SK-N-SH (cell line): ENCODE measurements at places on chromosomes 16 and 17. TPM values are rescaled to one million over a fixed set of nuclear protein-coding genes. Genes with fewer than 3 reads are reported as not detected.

The CHST6 gene
- 0.26 and 0.30 TPM in 2 replicates for polyA plus RNA-seq

The ZNF688 gene
- 9.1 and 13.4 TPM in 2 replicates for polyA plus RNA-seq

The CCL14 gene
- not detected in 2 replicates for polyA plus RNA-seq

The CD300LB gene
- not detected in 2 replicates for polyA plus RNA-seq

The TAT gene
- not detected in 2 replicates for polyA plus RNA-seq

The ZFPM1 gene
- 0.54 and 1.2 TPM in 2 replicates for polyA plus RNA-seq

The RAB11FIP4 gene
- polyA plus RNA-seq: 7.1 and 9.4 TPM in 2 replicates

The GDPD1 gene
- polyA plus RNA-seq: 1.5 and 2.1 TPM in 2 replicates

The ZC3H7A gene
- polyA plus RNA-seq: 31.9 and 38.7 TPM in 2 replicates

GRCh38 chr17:3888343-3889171, 4.3 kb downstream of the CAMKK1 start:
- H3K4me1 ChIP-seq: peaks cover 37% of the 10 kb centered on the region; the same call in 1 of the 2 replicates
- no peak overlapping the region for H3K27ac ChIP-seq
- DNase-seq: no peak
- no peaks in the 10 kb centered on the region for H3K27me3 ChIP-seq
- H3K4me3 ChIP-seq: no peak overlapping the region

DNA sequence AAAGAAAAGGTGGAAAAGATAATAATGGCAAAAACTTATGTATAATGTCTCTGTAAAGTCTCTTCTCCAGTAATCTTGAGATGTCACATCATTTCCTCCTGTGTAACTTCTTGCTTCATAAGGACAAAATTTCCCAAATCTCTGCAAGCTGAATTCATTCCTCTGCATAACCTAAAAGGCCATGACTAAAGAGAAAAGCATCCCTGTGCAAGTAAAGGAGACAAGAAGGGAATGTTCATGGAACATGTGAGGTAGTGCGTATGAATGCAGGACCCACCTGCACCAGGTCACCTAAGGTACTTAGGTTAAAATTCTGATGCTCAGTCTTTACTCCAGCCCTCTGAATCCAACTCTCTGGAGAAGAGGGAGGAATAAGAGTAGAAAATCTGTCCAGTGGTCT, 46.9 kb upstream of the NLK start:
- no peaks in the 10 kb centered on the region for H3K4me1 ChIP-seq
- H3K4me3 ChIP-seq: no peak overlapping the region
- no peaks in the 10 kb centered on the region for H3K36me3 ChIP-seq
- H3K27me3 ChIP-seq: no peaks in the 10 kb centered on the region
- no peak overlapping the region for H3K27ac ChIP-seq

DNA sequence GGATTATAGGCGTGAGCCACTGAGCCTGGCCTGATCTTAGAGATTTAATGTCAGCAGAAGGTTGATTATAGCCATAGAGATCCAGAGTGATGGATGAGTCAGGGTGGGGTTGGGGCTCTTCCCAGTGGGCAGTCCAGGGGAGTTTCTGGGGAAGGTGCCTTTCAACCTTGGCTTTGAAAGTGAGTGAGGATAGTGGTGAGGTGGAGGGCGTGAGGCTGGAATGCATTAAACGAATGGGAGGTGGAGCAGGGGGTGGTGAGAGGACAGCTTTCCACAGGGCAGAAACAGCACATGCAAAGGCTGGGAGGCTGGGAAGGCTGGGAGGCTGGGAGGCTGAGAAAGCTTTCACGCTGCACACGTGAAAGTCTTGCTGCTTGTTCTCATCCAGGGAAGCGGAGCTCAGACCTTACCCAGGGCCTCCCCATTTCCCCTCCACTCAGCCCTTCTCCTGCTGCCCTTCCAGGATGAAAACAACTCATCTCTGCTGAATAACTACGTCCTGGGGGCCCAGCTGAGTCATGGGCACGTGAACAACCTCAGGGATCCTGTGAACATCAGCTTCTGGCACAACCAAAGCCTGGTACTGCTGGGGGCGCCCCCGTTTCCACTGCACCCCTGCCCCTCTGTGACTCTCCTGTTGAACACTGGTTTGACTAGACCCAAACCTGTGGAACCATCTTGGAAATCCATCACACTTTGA, 22.3 kb downstream of the ADGRG5 start:
- no peaks in the 10 kb centered on the region; the same call in 1 of the 2 replicates for H3K4me1 ChIP-seq
- peak overlapping the region; percentile 27 for H3K27ac ChIP-seq
- DNase-seq: no peak
- H3K27me3 ChIP-seq: no peaks in the 10 kb centered on the region
- no peak overlapping the region for H3K4me3 ChIP-seq
- H3K36me3 ChIP-seq: no peaks in the 10 kb centered on the region

GRCh38 chr17:75241143-75241430, 20.3 kb downstream of the GGA3 start:
- no peak overlapping the region for H3K27ac ChIP-seq
- no peaks in the 10 kb centered on the region for H3K27me3 ChIP-seq
- no peak overlapping the region for H3K4me3 ChIP-seq
- no peaks in the 10 kb centered on the region; the same call in 1 of the 2 replicates for H3K4me1 ChIP-seq
- peaks cover 97% of the 10 kb centered on the region for H3K36me3 ChIP-seq

GRCh38 chr17:82956146-82956725, 116.4 kb upstream of the ZNF750 start:
- no peak overlapping the region for H3K27ac ChIP-seq
- H3K4me1 ChIP-seq: no peaks in the 10 kb centered on the region
- no peaks in the 10 kb centered on the region for H3K27me3 ChIP-seq
- no peak for DNase-seq

- DNase-seq: no peak
- H3K4me3 ChIP-seq: peak overlapping the region; percentile 21; the same call in 1 of the 2 replicates
- H3K4me1 ChIP-seq: peaks cover 18% of the 10 kb centered on the region; the same call in 1 of the 2 replicates
- no peaks in the 10 kb centered on the region for H3K36me3 ChIP-seq
- H3K27ac ChIP-seq: peak overlapping the region; percentile 94
Observed at GRCh38 chr16:87806261-87806640, 40.5 kb upstream of the KLHDC4 start.

DNA sequence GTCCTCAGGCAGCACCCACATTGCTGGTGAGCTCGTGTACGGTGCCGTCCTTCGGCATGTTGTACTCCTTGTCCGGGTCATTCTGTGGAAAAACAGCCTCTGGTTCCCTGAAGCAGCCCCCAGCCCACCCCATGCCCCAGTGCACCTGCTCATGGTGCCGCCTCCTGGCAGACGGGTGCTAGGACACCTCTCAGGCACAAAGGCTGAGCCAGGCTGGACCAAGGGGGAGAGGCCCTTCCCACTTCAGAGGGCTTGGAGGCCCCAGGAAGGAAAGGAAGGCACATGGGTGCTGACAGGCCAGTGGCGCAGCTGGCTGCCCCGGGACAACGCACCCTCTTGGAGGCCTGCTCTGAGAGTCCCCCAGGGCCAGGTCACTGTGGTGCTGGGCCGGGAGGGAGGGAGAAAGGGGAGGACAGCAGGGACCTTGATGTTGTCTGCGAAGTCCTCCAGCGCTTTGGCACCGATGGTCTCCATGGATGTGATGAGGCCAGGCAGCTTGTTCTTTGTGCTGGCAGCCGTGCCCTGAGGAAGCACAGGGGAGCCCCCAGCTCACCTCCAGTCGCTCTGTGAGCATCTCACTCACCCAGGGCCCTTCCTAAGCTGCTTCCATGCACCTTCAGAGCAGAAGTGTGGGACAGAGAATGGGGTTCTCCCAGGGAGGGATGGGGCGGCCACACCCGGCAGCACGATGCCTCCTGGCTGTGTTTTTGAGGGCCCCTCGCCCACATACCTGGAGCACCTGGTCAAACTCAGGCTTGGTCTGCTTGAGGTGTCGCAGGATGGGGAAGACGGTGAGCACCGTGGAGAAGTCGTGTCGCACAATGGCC, 9.3 kb downstream of the ZACN start:
- DNase-seq: peak; percentile 64
- H3K36me3 ChIP-seq: peaks cover 96% of the 10 kb centered on the region
- H3K4me1 ChIP-seq: no peaks in the 10 kb centered on the region

- H3K4me3 ChIP-seq: no peak overlapping the region
- H3K4me1 ChIP-seq: no peaks in the 10 kb centered on the region
- DNase-seq: no peak
- H3K27ac ChIP-seq: no peak overlapping the region
- peaks cover 19% of the 10 kb centered on the region; the same call in 1 of the 2 replicates for H3K27me3 ChIP-seq
- no peaks in the 10 kb centered on the region for H3K36me3 ChIP-seq
Observed at GRCh38 chr17:43982171-43982570, 22.3 kb upstream of the NAGS start.

GRCh38 chr16:85459529-85460251, 153.4 kb upstream of the GSE1 start:
- no peaks in the 10 kb centered on the region for H3K36me3 ChIP-seq
- no peak for DNase-seq
- H3K4me1 ChIP-seq: peaks cover 85% of the 10 kb centered on the region
- no peak overlapping the region for H3K4me3 ChIP-seq
- H3K27me3 ChIP-seq: no peaks in the 10 kb centered on the region
- no peak overlapping the region for H3K27ac ChIP-seq

DNA sequence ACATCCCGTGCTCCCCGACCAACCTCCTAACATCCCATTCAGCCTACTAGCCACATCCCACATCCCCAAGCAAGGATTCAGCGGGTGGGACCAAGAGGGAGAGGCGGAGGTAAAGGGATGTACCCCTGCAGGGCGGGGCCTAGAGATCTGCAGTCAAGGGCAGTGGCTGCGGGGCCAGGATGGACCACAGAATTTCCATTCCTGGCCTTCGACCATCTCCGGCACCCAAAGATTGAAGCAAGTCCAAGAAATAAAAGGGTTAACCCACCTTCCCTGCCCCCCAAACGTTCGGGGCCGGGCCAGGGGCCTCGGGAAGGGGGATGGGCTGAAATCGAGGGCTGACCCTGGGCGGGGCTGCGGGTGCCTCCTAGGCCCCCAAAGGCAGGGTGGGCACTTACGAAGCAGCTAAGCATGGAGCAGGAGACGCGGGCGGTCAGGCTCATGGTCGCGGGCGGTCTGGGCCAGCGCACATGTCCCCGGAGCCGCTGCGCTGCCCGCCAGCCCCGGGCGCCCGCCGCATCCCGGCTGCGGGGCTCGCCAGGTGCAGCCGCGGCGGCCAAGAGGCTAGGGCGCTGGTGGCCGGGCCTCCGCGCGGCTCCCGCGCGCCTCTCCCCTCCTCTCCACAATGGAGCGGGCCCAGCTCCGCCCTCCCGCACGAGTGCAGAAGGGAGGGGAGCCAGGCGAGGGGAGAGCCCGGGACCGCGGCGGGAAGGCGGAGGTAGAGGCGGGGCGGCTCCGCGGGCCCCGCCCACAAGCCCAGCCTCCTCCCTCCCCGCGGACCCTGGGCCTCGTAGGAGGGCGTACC, at the start of gene MTMR4:
Gene MTMR4 (minus strand): TSS at position 674 of the 805 bp plus-strand sequence. CDS start 231 bp downstream, at position 443.
- no peaks in the 10 kb centered on the region for H3K27me3 ChIP-seq
- 0 out of 2 replicates have a peak, but pooled peaks cover 7% of the 10 kb centered on the region for H3K4me1 ChIP-seq
- H3K27ac ChIP-seq: peak within 1 kb of the TSS; percentile 88
- peak within 1 kb of the TSS; percentile 80 for H3K4me3 ChIP-seq
- DNase-seq: peak; percentile 99

- H3K27ac ChIP-seq: no peak overlapping the region
- H3K27me3 ChIP-seq: no peaks in the 10 kb centered on the region
- peaks cover 50% of the 10 kb centered on the region for H3K4me1 ChIP-seq
- H3K4me3 ChIP-seq: no peak overlapping the region
- DNase-seq: peak; percentile 44
- peaks cover 55% of the 10 kb centered on the region for H3K36me3 ChIP-seq
Observed at GRCh38 chr17:37107406-37108083, 158.8 kb downstream of the AATF start.

DNA sequence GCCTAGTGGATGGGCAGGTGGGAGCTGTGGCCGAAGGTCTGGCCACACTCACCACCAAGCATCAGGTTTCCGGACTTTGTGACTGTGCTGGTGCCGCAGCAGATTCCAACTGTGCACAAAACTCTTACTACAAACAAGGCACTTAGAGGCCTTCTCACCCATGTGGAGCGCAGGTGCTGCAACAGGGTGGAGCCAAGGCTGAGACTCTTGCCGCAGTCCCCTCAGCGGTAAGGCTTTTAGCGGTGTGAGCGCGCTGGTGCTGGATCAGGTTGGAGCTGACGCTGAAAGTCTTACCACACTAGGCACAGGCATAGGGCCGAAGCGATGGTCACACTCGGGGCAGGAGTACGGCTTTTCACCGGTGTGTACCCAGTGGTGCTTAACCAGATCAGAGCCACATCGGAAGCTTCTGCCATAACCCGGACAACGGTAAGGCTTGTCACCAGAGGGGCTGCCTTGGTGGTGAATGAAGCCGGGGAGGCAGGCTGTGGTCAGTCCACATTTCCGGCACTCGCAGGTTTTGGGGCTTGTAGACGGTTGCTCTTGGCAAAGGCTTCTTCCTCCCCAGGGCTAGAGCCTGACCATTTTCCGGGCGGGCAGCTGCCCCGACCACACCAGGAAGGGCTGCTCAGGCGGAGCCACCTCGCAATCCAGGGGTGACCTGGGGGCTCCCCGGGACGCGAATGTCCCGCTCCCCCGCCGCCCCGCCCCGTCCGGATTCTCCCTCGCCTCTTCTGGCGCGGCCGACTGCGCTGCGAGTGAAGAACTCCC, 1.0 kb upstream of the ARMC5 start:
- DNase-seq: peak; percentile 58
- H3K4me1 ChIP-seq: peaks cover 38% of the 10 kb centered on the region; the same call in 1 of the 2 replicates
- H3K27ac ChIP-seq: peak overlapping the region; percentile 96
- H3K27me3 ChIP-seq: no peaks in the 10 kb centered on the region

- peaks cover 5% of the 10 kb centered on the region for H3K36me3 ChIP-seq
- DNase-seq: no peak
- no peak overlapping the region for H3K27ac ChIP-seq
- H3K4me3 ChIP-seq: peak overlapping the region; percentile 77; the same call in 1 of the 2 replicates
- peaks cover 8% of the 10 kb centered on the region; the same call in 1 of the 2 replicates for H3K4me1 ChIP-seq
- no peaks in the 10 kb centered on the region for H3K27me3 ChIP-seq
Observed at GRCh38 chr16:1985466-1986150, 1.6 kb downstream of the GFER start.

- H3K4me1 ChIP-seq: peaks cover 7% of the 10 kb centered on the region; the same call in 1 of the 2 replicates
- H3K36me3 ChIP-seq: no peaks in the 10 kb centered on the region
- no peak overlapping the region for H3K4me3 ChIP-seq
- DNase-seq: no peak
Observed at GRCh38 chr17:80675438-80676095, 130.9 kb downstream of the RPTOR start.

DNA sequence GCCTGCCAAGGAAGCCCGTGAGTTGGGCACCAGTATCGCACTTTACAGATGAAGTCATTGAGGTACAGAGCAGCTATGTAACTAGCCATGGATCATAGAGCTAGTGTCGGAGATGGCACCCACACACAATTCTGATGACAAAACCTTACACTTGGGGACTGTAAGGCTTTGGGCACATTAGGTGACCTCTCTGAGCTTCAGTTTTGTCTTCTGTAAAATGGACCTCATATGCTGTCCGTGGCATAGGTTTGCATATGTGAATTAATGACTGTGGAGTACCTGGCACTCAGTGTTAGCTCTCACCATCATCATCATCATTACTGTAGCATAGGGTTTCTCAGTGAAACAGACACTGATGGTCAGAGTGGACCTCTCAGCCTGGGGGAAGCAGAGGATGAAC, 50.3 kb downstream of the CMIP start:
- DNase-seq: no peak
- H3K36me3 ChIP-seq: 0 out of 2 replicates have a peak, but pooled peaks cover 3% of the 10 kb centered on the region
- H3K27me3 ChIP-seq: no peaks in the 10 kb centered on the region
- H3K4me1 ChIP-seq: peaks cover 54% of the 10 kb centered on the region

DNA sequence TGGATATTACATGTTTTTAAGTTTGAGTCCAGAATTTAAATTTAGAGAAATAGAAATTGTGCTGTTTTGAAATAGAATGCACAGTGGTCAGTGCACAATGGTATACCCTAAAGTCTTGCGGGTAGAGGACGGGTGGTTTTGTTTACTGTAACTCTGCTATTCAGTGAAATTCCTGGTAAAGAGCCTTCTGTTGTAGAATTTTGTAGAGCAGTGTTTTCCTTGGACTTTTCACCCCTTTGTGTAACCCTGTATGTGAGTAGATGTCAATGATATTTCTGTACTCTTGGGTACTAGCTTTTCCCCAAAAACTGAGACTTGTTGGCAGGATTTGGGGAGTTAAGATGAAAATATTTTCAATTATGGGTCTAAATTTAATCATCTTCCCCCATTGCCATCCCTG, 19.5 kb downstream of the IST1 start:
- DNase-seq: no peak
- H3K4me3 ChIP-seq: no peak overlapping the region
- no peaks in the 10 kb centered on the region for H3K27me3 ChIP-seq
